Activated CD4-positive, alpha-beta memory T cell treated with anti-CD3 and anti-CD28 coated beads for 36 hours (primary cell): ENCODE measurements at places on chromosomes 6 and 20. TPM values are rescaled to one million over a fixed set of nuclear protein-coding genes. Genes with fewer than 3 reads are reported as not detected.

DNA sequence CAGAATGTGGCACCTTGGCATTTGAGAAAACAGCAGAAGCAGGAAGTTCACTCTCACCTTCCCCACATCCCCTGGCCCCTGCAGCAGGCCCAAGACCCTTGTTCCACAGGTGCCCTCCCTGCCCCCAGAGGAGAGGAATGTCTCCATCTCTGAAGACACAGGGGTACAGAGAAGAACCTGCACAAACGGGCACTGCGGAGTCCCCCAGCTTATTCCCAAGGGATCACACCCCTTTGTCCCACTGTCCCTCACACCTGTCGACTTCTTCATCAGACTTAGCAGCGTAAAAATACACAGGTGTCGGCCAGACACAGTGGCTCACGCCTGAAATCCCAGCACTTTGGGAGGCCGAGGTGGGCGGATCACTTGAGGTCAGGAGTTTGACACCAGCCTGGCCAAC, 42.9 kb upstream of the TMEM181 start:
- DNase-seq = no peak

DNA sequence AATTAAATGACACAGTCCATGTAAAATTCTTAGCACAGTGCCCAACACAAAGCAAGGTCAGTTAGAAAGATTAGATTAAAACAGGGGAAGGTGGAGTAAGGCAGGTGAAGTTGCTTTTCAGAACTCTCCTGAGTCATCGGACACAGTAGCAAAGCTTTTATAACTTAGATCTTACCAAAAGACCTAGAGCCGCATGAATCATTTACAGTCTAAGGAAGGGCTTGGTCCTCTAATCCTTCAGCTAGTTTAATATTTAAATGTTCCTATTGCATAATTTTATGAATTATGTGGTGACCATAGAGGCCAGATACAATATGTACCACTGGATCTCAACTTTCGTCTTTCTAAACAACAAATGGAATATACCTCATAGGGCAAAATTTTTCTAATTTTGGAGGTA, 202.1 kb upstream of the SNX9 start:
- DNase-seq = no peak

GRCh38 chr6:147752689-147753403, 244.4 kb downstream of the SAMD5 start:
- no peak for DNase-seq

DNA sequence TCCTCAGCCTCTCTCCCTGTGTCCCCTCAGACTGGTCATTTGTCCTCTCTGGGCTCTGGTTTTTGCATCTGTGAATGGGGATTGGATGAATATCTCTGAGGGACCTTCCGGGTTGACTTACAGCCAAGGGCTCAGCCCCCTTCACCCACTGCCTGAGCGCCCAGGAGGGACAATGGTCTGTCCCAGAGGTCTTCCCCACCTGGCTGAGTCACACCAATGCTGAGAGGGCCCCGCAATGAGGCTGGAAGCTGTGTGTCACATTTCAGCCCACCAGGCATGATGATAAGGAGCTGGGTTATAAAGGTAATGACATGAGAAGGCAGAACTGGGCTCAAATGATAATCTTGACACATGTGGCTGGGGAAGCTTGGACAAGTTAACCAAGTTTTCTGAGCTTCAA, 70.5 kb downstream of the TOX2 start:
- no peak for DNase-seq

DNA sequence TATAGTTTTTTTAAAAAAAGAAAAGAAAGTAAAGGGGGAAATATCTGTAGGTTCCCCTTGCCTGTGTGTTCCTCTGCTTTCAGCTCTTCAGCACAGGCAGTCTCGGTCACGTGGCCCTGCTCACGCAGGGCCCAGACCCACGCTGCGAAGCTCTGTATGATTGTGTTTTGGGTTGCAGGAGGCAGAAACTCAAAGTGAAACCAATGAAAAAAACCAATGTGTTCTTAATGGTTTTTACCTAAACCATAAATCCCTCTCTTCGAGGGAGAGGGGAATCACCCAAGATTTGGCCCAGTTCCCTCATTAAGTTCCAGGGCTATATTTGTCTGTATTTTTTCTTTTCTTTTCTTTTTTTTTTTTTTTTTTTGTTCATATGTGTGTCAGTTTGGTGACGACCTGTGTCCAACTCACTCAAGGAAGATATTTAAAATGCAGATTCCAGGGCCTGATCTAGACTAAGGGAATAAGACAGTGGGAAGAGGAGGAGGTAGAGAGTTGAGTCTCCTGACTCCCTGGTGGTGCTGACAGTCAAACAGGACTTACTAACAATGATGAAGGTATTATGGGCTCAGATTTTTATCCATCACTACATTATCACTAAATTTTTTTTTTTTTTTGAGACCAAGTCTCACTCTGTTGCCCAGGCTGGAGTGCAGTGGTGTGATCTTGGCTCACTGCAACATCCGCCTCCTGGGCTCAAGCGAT, 33.8 kb upstream of the RREB1 start:
- DNase-seq = peak; percentile 87

GRCh38 chr6:146903451-146903850, 300.8 kb upstream of the STXBP5 start:
- DNase-seq = no peak

DNA sequence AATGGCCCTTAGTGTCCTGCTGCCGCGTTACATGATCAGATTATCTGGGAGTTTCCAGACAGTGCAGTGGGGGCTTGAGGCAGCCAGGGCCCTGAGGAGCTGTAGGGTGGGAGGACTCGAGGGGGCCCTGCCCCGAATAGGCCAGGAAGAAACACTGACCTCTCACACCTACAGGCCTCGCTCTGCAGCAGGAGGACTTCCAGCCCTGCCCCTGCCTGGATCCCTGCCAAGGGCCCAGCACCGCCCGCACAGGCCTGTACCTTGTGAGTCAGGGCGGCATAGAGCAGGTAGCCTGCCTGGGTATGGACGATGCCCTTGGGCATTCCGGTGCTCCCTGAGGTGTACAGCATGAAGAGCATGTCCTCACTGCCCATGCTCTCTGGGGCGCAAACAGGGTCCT, 30.1 kb upstream of the APMAP start:
- no peak for DNase-seq

- DNase-seq = no peak
Measured at GRCh38 chr6:169287675-169288074, 34.0 kb upstream of the THBS2 start.

DNA sequence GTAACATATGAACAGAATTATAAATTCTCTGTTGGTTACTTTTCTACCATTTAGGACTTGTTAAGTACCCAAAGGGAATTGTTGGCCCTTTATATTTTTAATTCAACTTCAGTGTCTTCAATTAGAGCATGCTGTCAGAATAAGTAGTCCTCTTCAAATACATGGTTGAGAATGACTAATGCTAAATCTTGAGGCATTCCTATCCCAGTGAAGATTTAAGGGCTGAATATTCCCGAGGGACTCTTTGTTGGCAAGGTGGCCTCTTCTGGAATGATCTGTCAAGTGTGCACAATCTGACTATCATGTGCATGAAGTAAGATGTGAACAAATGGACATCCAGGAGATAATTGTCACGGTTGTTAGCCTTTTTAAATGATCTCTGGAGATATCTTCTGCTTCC, 421.7 kb downstream of the BMP2 start:
- DNase-seq = no peak

DNA sequence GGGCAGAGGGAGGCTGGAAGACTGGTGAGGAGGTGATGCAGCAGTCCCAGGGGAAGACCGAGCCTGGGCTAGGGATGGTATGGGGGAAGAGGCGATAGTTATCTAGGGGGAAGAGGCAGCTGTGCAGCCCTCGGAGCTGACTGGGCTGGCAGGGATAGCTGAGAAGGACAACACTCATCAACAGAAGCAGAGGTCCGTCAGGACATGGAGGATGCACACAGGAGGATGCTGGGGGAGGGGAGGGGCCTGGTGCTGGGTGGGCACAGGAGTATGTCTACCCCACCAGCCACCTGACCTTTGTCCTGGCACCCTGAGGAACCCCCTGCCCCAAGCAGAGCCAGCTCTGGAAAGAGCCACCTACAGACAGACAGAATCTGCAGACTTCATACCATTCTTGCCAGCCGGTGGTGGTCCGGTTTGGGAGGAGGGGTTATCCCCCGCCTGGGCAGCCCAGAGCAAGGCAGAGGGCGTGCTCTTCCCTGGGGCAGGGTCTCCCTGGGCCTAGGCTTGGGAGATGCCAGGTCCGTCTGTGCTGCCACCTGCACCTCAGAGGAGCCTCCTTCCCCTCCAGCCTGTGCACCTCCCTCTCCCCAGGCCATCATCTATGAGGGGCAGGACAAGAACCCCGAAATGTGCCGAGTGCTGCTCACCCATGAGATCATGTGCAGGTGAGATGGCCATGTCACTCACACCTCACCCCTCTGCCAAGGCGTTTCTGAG, 14.9 kb downstream of the EBF4 start:
- DNase-seq = no peak

- DNase-seq = no peak
Measured at GRCh38 chr6:132750455-132751248, 7.1 kb downstream of the VNN2 start.

DNA sequence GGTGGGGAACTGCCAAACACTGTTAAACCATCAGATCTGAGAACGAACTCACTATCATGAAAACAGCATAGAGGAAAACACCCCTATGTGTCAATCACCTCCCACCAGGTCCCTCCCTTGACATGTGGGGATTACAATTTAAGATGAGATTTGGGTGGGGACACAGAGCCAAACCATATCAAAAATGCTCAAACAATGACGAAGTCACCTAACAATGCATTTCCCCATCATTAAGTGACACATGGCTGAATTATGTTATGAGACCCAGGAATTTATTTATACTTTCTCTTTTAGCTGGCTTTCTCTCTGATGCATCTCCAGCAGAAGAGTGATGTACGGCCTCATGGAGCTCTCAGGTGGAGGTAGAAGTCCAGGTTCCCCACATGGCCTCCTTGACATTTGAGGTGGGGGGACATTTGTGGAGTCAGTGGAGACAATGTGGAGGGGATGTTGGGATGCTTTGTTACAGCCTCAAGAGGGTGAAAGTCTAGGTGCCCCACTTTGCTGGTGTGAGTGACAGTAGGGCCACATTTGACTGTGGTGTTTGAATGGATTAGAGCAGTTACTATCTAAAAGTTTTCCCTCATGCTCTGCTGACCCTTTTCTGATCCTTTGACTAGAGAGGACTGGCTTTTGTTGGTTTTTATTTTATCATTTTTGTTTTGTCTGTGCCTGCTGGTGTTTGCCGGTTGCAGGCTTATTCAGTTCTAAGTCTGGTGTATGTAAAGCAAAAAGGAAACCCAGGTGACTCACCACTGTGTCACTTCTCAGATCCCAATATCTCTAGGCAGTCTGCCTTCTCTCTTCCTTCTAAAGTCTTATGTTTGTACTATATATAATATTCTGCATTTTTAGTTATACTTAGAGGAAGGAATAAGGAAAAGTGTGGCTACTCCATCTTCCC, 18.5 kb upstream of the DCBLD1 start:
- peak; percentile 33 for DNase-seq

- no peak for DNase-seq
Measured at GRCh38 chr20:24647713-24648112, 178.3 kb downstream of the SYNDIG1 start.

DNA sequence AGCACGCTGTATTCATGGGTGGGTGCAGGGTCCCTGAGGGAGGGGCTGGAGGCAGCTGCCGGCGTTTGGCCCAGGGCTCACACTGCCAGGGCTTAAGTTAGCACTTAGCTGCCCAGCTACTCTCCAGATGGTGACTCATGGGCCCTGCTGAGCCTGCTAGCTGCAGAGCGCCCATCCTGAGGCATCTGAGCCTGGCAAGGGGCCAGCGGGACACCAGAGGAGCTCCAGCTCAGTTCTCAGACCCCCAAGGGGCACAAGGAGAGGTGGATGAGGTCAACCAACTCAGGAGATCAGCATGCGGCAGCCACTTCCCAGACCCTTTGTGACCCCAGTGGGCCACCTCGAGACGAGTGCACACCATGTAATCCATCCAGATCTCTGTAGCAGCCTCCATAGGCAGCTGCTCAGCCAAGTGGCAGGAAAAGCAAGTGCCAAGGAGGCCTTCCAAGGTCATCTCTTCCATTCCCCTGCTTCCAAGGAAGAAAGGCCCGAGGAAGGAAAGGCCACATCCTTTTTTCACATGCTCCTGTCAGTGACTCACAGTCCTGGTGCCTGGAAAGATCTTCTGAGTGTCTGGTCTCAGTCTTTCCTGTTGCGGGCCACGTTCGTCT, 35.3 kb downstream of the FOXP4 start:
- DNase-seq = no peak

DNA sequence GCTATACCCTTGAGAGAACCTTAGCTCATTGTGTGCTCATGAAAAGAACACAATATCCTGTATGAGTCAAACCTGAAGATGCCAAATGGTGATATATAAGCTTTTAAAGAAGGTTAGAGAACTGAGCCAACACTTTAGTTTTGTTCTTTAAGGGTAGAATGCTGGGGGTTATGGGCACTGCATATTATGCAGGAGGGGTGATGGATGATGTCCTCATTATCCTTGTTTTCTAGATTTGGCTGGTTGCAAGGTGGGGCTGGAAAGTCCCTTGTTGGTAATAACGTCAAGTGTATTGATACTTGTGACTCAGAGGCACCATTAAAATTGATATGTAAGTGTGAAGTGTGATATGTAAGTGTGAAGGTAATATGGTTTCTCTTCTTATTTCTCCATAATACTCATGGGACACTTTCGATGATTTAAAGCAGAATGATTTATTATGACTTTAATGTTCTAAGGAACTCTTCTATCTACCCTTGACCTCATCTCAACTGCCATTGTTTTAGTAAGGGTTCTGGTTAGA, 113.7 kb upstream of the DTNBP1 start:
- peak; percentile 71 for DNase-seq

- DNase-seq = no peak
Measured at GRCh38 chr6:105487040-105487790, 84.3 kb upstream of the PREP start.

GRCh38 chr6:105492706-105493673, 90.1 kb upstream of the PREP start:
- DNase-seq = no peak

- DNase-seq = no peak
Measured at GRCh38 chr6:106000935-106001334, 85.2 kb upstream of the PRDM1 start.

GRCh38 chr6:147507162-147508041, 1.1 kb upstream of the SAMD5 start:
- peak; percentile 13 for DNase-seq

DNA sequence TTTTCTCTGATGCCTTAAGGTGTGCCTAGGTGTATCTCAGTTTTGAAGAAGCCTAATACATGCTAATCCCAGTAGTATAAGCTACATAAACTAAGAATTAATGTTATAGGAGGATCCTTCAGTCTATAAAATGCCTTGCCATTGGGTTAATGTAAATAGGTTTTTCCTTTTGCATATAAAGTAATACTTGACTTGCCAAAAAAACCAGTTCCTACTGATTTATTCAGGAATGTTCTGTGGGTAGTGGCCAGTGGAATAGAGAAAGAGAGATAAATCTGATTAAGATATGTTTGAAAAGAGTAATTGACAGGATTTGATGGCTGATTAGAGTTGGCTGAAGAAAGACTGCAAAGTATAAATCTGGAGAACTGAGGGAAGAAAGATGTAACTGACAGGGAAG, 273.4 kb downstream of the ZFAND3 start:
- no peak for DNase-seq

GRCh38 chr6:69988458-69989126, 122.2 kb downstream of the COL19A1 start:
- no peak for DNase-seq

The C20orf141 gene
- total RNA-seq = not detected

The GNMT gene
- not detected for total RNA-seq

The GABRR1 gene
- total RNA-seq = not detected

The BFSP1 gene
- 0.36 TPM for total RNA-seq

The SLC22A2 gene
- total RNA-seq = not detected

The ASIP gene
- not detected for total RNA-seq

The HDGFL1 gene
- total RNA-seq = not detected

The ZNF831 gene
- total RNA-seq = 7.6 TPM
